Stimulated activated CD4-positive, alpha-beta T cell treated with anti-CD3 and anti-CD28 coated beads, TNF-alpha, amount 100 ng/mL, for 4 hours (primary cell): ENCODE measurements at places on chromosomes 1 and 21.
A peak's percentile ranks its signal among the peaks of the same experiment; 100 is the strongest.

GRCh38 chr1:152728986-152729385 lies 21.0 kb downstream of the LCE4A start:
- DNase-seq: no peak

DNA sequence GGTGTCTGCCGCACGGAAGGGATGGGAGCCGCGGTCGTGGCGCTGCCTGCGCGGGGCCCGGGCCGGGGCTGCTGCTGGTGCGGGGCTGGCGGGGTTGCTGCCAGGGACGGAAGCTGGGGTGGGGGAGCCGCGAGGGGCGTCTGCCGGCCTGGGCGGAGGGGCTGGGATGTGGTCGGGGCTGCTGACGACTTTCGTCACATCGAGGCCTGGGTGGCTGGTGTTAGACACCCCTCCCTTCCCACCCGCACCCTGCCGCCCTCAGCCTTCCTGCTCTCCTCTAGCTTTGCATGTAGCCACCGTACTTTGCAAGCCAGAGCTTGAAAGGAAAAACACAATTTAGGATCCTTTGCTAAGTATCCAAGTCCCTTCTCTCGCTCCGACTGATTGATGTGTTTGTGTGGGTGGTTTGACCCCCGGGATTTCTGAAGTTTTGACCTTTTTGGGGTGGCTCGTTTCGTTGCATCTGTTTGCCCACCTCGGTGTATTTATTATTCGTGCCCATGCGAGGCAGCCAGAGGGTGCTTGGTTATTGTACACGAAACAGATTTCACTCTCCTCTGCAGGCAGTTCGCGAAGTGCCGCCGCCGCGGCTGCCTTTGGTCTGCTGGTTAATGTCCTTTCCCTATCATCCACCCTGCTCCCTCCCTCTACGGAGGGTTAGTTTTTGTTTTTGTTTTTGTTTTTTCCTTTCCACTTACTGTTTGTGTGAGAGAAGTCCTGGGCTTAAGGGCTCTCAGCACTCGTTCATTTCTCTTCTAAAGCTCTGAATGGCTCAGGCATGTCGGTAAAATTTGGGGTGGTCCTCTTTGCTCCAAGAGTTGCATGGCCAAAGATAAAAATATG lies 868 bp downstream of the C1orf21 start:
- no peak for DNase-seq

DNA sequence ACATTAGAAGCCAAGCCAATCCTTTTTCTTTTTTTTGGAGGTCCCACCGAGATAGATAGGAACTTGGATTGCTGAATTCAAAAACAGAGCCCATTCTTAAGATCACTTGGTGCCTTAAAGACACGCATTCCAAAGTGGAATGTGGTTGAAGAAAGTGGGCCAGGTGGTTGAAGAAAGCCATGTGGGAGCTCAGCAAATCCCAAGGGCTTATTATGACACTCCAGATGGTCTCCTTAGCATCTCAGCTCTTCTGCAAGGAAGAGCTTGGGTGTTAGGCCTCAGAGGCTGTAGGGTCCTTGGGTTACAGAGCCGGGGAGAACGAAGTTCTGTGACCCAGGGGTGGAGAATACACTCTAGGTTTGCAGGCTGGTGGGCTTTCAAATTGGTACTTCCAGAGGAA lies 13.5 kb downstream of the TOR3A start:
- no peak for DNase-seq

GRCh38 chr1:237228421-237228820 lies 186.4 kb downstream of the RYR2 start:
- no peak for DNase-seq

- no peak for DNase-seq
Measured at GRCh38 chr21:8990326-8991087, 1530.9 kb upstream of the TPTE start.

DNA sequence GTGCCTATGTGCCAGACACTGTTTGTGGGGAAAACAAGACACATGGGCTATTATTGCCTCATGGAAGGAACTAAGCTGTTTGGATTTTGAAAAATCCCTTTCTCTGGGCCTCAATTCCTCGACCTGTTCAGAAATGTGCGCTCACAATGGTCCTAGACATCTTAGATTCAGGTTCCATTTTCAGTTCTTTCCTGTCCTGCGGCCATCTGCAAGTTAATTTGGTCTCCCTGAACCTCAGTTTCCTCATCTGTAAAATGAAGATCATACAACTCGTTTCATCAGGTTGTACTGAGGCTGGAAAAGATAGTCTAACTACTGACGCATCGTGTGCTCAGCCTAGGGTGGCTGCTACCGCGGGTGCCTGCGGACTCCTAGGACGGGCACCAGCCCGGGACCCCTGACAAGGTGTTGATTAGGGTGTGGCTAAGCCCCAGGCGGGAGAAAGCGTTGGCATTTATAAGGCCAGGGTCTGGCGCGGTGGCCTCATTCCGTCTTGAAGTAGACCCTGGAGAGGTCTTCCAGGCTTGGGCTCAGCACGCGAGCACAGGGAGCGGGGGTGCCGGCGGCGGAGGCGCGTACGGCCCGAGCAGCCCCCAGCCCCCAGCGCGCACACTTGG lies 493 bp upstream of the ELOA start:
- no peak for DNase-seq

DNA sequence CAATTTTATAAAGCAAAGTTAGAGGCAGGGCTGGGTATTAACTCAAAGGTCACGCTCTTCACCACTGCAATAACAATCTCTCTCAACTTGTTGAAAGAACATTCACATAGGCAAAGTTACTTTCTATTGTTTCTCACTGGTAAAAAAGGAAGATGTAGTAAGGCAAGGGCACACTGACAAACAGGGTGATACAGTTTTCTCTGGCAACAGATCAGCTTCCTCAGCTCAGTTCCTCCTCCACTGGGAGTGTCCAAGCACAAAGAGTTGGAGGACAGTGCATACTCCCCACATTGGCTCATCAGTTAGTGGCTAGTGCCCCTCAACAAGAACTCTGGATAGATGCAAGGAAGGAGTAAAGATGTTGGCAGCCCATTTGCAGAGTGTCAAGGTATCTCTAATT lies 3.7 kb downstream of the PLPPR4 start:
- DNase-seq: no peak

DNA sequence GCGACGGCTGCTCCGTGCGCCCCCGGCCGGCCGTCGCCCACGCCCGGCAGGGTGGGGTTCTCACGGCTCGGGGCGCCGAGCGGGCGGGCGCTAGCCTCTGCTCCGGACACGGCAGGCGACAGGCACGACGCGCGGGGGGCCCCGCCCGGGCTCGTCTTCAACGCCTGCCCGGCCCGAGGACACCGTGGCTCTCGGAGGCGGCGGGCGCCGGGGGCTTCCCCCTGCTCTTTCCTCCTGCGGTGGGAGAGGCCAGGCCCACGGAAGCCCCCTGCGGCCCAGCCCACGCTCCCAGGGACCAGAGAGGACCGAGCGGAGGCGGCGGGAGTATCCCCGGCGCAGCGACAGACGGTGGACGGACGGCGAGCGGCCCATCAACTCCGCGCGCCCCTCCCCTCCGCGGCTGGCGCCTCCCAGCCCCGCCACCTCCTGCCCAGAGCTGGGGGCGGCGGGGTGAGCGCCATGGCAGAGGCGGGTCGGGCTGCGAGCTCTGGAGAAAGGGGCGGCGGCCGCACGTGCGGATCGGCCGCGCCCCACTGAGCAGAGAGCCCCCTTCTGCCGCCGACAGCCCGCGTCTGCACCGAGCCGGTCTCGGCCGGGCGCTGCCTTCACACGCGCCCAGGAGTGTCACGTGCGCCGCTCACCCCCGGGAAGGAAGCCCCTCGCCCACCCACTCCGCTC lies at the start of the genes SHE and TDRD10:
SHE (minus strand) TSS at position 347 of the 678 bp plus-strand sequence. CDS start 386 bp downstream, outside the sequence.
TDRD10 (plus strand) TSS at position 154 of the 678 bp plus-strand sequence. CDS start 4,685 bp downstream, outside the sequence.
- DNase-seq: no peak

- no peak for DNase-seq
Measured at GRCh38 chr1:225532240-225532944, 104.6 kb upstream of the LBR start.

- no peak for DNase-seq
Measured at GRCh38 chr1:243903895-243904294, 53.9 kb upstream of the AKT3 start.

GRCh38 chr21:26513212-26513611 lies 59.9 kb downstream of the CYYR1 start:
- DNase-seq: no peak

DNA sequence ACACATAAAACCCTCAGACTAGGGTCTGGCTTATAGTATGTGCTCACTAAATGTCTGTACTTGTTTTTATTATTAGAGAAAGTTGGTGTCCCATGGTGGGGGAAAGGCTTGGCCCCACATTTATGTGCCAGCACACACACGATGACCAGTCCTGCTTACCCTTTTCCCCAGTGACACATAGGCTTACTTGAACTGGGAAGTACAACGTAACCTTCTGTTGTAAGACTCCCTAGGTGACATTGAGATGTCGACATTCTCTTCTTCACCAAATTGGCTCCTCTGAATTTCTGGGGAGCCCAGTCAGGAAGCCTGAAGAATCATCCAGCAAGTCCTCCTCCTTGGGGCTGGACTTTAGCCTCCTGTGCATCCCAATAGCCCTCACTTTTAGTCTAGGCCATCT lies 1.7 kb upstream of the MECR start:
- DNase-seq: no peak

- DNase-seq: no peak
Measured at GRCh38 chr1:67672260-67672803, 12.7 kb upstream of the GADD45A start.

- no peak for DNase-seq
Measured at GRCh38 chr1:23553231-23554126, 5.8 kb downstream of the ID3 start.

GRCh38 chr1:192401825-192402224 lies 85.0 kb downstream of the RGS21 start:
- no peak for DNase-seq

GRCh38 chr1:84853741-84854721 lies 39.0 kb downstream of the LPAR3 start:
- DNase-seq: peak; percentile 25

DNA sequence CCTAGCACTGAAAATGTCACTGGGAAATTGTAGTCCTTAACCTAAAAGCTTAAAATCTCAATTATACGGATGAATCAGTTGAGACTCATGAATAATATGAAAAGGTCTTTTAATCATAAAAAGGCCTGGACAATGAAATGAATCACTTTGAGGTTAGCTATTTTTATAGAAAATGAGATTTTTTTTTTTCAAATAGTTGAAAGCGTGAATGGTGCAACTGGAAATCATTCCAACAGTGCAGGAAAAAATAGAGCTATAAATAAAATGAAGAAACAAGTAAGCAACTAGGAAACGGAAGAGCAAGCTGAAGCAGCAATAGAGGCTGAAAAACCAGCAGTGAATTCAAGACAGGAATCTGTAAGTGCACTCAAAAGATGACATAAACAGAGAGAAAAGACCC lies 142.9 kb downstream of the BACH1 start:
- no peak for DNase-seq

DNA sequence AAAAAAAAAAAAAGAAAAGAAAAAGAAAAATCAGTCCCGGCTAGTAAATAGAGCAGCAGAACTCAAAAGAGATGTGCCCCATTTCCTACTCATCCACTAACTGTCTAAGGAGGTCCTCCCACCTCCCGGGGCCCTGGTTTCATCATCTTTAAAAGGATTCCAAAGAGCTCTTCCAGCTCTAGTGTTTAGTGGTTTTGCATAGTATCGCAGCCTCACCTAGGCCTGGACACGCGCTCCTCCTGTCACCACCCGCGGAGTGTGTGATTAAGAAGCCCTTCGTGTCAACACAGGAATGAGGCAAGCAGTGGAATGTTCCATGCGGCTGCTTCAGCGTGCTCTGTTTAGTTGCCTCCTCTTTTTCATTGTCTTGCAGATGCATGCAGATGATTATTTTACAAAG lies 49.0 kb downstream of the LBR start:
- DNase-seq: no peak

GRCh38 chr1:35717911-35718476 lies 690 bp downstream of the C1orf216 start:
- DNase-seq: no peak

GRCh38 chr1:9996624-9997582 lies at the start of gene RBP7:
TSS of gene RBP7 (plus strand) at chr1:9997228. CDS start at chr1:9997259, 31 bp downstream.
- no peak for DNase-seq

DNA sequence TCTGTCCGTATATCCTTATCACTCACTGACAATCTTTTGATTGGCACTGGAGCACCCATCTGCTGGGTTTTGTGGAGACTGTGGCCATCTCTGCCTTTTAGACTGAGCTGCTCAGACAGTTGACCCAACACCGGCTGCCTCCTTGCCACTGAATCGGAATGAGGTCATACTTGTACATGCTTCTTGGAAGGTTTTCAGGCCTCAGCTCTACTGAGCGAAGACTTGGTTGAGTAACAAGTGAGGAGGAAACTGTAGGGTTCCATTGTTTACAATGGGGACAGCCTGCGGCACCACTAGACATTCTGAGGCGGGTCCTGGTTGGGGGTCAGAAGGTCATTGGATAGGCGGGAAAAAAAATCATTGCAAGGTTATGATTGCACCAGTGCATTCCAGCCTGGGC lies 320.3 kb downstream of the KIF26B start:
- no peak for DNase-seq

GRCh38 chr1:223466151-223466550 lies 72.9 kb downstream of the CCDC185 start:
- no peak for DNase-seq

GRCh38 chr1:24981631-24982005 lies 51.5 kb upstream of the RUNX3 start:
- peak; percentile 40 for DNase-seq

- DNase-seq: no peak
Measured at GRCh38 chr1:183776731-183777130, 28.2 kb upstream of the RGL1 start.

DNA sequence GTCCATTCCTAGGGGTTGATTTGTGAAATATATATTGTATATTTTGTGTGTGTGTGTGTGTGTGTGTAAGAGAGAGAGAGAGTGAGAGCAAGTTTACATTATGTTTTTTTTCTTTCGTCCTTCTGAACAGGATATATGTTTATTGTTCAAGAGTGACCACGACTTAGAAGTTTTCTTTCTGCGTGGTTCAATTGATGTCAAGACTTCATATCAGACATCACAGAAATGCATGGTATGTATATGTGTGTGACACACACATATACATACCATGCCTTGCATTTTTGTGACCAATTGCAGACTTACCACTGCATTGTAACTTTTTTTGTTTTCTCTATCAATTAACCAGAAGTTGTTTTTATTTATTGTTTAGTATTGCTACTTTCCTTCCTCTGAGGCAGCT lies 2.5 kb downstream of the RASAL2 start:
- DNase-seq: no peak
